ENCODE measurements at places on chromosomes 5 and 9.
A peak's percentile ranks its signal among the peaks of the same experiment; 100 is the strongest.

- DNase-seq = no peak
Observed at GRCh38 chr5:30968971-30969370, 224.5 kb upstream of the CDH6 start.

- DNase-seq = no peak
Observed at GRCh38 chr9:75053869-75054268, 25.8 kb upstream of the CARNMT1 start.

DNA sequence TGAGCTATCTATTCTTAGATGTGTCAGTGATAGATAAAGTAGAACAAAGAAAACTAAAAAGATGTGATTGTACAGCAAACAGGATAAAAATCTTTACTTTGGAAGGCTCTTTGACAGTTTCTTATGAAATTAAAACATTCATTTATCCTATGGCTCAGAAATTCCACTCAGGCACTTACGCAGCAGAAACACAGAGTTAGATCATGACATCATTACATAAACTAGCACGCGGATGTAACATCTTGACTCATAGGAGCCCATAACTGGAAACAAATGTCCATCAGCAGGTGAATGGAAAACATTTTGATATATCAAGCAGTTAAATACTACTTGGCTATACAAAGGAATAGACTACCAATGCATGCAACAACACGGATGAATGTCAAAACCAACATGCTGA, 45.3 kb downstream of the ICE1 start:
- DNase-seq = no peak

DNA sequence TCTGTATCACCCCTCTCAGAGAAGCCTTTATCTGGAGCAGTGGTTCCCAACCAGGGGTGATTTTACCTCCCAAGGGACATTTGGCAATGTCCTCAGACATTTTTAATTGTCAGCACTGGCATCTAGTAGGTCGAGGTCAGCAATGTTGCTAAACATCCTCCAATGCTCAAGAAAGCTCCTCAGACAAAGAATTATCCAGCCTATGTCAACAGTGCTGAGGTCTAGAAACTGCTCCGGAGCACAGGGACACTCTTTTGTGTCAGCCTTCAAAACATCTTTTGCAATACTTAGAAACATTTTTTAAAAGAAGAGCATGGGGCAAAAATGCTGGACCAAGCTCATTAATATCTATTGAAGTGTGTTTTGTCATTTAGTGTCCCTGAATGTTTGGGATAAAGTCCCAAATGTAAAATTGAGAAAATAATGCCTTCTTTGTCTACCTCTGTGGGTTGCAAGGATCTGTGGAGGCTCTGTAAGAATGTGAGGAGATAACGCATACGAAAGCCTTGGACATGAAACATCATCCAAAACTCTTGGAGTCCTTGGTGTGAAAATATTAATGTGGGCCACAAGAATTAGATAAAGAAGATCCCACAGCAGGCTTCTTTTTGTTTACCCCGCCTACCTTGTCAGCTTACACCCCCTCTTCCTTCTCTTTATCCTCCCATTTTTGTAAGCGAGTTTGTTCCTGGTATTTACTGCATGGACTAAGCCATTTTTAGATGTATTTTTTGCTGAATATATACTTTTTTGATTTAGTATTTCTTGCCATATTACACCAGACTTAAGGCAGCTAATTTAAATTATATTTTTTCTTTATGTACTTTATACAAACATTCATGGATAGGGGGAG, 193.5 kb downstream of the CD180 start:
- no peak for DNase-seq

DNA sequence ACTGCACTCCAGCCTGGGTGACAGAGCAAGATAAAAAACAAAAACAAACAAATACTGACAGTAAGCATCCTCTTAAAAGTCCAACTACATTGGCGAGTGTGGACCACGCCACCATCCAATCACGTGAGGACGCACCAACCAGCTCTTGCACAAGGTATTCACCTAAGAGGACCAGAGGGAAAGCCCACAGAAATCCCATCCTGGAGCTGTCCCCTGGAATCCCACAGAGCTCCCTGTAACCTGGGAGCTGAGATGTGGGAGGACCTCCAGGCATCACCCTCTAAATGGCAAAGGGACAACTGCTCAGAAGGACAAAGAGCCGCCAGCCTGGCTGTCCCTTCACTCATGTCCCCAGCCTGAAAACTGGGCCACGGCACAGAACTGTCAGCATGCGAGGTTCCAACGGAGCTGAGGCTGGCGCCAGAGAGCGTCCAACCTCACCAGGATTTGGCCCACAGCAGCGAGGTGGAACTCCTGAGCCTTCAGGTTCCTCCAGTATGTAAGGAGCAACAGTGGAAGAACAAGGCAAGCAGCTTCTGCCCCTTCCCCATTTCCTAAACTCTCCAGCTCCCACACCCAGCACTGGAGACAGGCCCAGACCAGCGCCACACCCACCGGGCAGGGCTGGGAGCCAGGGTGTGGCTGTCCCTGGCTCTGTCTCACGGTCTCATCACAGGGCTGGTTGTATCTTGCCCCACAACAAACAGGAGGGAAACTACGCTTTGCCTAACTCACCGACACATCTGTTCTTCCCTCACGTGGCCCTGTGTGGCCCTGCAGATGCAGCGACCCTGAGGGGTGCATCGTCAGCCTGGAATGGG, 15.2 kb downstream of the IPPK start:
- DNase-seq = no peak

DNA sequence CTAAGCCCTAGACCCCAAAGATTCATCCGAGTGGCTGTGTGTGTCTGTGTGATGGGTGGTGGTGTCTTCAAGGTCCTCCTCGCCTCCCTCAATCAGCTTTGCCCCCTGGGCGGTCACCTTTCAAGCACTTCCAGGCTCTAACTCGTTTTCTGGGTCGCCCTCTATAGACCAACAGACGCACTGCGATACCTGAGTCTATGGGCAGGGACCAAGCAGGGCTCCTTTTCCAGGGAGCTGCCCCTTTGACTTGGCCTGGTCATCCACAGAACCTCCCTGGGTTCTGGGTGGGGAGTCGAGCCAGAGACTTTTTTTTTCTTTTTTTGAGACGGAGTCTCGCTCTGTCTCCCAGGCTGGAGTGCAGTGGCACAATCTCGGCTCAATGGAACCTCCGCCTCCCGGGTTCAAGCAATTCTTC, 1.1 kb downstream of the SLC27A4 start:
- DNase-seq = peak; percentile 74

DNA sequence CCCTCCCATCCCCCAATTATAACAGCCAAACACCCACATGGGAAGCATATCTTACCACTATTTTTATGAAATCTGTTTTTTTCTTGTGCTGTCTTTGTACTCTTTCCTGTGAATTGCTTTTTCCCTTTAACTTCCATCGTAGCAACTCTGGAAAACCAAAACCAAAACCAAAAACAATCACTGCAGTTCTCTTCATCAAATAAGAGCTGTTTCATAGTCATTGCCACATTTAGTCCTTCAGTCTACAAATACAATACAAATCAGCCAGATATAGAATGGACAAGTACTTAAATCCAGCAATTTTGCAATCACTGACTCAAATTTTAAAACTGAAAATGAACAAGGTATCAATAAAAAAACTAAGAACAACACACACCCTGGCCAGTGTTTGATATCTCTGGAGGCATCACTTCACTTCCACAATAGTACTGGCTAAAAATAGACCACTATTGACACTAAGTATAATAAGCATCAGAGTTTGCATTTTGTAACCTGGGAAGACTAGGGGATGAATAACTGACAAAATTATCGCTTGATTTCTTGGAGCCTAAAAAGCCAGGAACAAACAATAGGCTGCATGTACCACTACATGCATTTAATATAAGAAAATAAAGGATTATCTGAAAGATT, 5.4 kb downstream of the PUM3 start:
- DNase-seq = no peak

GRCh38 chr9:71774920-71775319, 6.6 kb upstream of the CEMIP2 start:
- no peak for DNase-seq

Measured in activated CD4-positive, alpha-beta T cell treated with anti-CD3 and anti-CD28 coated beads, Interleukin-2, amount 50 U/mL, for 48 hours (primary cell).